ENCODE measurements at places on chromosomes 7 and 10.

DNA sequence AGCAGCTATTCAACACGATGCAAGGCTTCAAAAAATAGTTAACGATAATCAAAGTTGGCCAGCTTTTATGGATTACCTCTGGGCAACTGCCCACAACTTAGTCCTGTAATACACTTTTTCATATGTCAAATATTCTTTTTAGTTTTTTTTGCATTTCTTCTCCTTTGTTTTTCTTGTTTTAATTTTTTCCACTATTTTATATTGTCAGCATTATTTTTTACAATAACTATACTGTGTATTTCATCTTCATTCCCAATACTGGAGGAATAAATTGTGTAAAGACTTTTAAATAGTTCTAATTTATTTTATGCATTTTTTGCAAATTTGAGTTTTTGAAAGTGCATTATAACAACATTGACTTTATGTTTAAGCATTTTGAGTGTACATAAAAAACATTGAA is 18.5 kb upstream of the CTAGE4 start:
- no peak for DNase-seq

DNA sequence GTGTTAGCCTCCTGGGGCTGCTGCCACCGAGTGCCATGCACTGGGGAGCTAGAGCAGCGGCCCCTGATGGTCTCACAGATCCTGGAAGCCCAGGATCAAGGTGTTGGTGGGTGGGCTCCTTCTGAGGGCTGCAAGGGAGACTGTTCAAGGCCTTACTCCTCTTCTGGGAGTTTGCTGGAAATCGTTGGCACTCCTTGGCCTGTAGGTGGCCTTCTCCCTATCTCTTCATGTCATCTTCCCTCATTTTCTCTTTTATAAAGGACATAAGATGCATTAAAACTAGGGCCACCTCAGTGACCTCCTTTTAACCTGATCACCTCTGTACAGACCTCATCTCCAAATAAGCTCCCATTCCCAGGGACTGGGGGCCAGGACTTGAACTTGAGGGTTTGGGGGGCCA is 27.0 kb upstream of the ZNF862 start:
- DNase-seq, result no peak

- DNase-seq, result peak; percentile 64
Observed at GRCh38 chr7:104848138-104848990, 165.6 kb upstream of the KMT2E start.

- no peak for DNase-seq
Observed at GRCh38 chr10:50540826-50541122, 83.0 kb downstream of the SGMS1 start.

GRCh38 chr7:124276005-124276622 is 243.2 kb upstream of the TMEM229A start:
- peak; percentile 38 for DNase-seq

DNA sequence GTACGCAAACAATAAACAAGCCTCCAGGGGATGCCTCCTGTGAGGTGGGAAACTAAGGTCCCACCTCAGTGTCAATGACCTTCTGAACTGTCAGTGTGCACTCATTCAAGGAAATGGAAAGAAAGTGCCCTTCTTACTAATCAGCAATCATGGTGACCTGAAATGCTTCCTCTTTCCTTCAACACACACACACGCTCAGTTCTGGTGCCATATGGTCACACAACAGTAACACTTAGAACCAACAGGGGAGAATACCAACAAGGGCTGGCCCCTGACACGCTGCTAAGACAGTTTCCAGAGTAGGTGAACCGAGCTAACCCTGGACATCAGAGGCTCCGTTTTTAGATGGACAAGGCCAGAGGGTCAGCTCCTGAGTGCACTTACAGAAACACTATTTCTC is 42.1 kb upstream of the EFCAB10 start:
- no peak for DNase-seq

Measured in activated CD8-positive, alpha-beta T cell treated with anti-CD3 and anti-CD28 coated beads for 36 hours (primary cell).